Stimulated activated CD8-positive, alpha-beta memory T cell treated with anti-CD3 and anti-CD28 coated beads, Interleukin-7, amount 100 ng/mL, for 1 hour (primary cell): ENCODE measurements at places on chromosomes 13 and 19.

DNA sequence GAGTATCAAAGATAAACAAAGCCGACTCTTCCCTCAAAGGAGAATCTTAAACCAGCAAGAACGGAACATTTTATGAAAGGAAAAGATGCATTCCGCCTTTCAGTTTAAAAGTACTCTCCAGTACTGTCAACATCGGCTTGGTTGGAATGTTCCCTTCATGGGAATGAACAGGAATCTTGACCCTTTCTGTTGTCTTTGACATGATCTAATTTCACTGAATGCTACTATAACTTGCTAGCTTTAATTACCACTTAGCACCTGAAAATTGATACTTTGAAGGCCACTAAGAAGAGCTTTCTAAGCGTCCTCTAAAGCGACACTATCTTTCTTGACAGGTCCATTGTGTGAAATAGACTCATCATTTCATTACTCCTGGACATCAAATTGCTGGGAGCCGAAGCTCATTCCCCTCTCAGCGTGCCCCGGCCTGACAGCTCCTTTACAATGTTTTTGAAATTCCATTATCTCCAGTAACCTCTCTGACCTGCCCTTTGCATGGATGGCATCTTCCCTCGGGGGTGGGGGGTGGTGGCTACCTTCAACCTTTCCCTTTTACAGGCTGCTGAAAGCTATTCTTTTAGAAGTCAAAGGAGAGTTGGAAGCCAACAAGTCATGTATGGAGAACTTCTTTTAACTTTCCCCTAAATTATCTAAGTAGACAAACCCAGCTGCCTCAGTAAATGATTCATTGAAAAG, 67.9 kb downstream of the EFNB2 start:
- DNase-seq, result no peak

DNA sequence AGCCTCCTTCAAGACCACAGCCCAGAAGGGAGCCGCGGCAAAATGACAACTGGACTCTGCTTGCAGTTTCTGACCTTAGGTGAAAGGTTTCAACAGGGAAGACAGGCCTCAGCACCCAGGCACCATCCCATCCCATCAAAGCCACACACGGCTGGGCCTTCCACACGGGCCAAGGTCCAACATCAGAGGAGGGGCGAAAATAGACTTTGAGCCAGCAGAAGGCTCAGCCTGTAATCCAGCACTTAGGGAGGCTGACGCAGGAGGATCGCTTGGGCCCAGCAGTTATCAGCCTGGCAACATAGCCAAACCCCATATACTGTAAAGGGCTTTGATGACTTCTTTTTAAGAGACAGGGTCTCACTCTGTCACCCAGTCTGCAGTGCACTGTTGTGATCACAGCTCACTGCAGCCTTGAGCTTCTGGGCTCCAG, 26.8 kb upstream of the TINCR start:
- no peak for DNase-seq

GRCh38 chr19:43534816-43535761, 2.1 kb downstream of the ZNF575 start:
- no peak for DNase-seq

DNA sequence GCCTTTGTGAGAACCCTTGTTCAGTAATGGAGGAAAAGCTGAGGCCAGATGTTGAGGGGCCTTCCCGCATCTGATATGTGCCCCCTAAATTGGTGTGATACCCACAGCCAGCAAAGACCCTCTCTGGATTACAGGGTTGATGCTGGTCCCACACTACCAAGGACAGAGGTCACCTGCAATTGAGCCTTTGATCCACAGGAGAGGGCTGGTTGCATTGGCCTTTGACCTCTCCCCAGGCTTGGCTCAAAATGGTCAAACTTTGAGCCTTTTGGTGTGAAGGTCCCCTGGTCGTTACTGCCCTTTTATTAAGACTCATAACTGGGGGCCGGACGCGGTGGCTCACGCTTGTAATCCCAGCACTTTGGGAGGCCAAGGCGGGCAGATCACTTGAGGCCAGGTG, 8.4 kb upstream of the MRPL4 start:
- DNase-seq, result no peak
